NCI-H446 (cell line): ENCODE measurements at places on chromosomes 1 and 21.

GRCh38 chr1:56045062-56045461, 534.3 kb downstream of the PLPP3 start:
- no peak for DNase-seq

DNA sequence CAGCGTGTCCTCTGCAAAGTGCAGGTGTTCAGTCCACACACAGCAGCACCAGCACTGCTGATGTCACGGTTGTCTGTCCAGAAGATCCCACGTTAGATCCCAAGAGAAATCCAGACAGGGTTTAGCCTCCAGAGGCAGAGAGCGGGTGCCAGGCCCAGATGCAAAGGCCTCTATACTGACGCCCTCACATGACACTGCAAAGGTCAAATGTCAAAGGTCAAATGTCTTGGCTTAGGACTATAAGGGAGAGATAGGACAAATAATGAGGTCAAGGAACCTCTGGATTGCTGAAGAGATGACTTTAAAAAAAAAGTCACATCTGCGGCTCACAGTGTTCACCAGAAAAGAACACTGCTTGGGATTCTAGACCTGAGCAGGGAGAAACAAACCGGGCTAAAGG, 101.5 kb downstream of the COLGALT2 start:
- no peak for DNase-seq

- no peak for DNase-seq
Observed at GRCh38 chr1:201359031-201359872, 18.2 kb downstream of the TNNT2 start.

GRCh38 chr1:243791586-243792267, 58.3 kb downstream of the AKT3 start:
- DNase-seq = no peak

DNA sequence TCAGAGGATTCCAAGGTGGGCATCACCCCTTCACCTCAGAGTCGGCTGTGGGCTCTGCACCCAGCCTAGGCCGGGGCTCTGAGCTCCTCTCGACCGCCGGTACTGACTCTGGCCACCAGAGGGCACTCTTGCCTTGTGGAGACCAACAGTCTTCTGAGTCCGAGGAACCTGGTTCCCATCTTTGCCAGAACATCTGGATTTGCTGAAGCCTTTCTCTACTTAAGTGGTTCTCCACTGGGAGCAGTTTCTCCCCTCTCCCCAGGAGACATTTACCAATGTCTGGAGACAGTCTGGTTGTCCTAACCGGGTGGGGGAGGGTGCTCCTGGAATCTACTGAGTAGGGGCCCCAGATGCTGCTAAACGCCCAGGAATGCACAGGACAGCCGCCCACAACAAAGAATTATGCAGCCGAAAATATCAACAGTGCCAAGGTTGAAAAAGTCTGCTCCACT, 9.4 kb downstream of the ETV3L start:
- peak; percentile 45 for DNase-seq

DNA sequence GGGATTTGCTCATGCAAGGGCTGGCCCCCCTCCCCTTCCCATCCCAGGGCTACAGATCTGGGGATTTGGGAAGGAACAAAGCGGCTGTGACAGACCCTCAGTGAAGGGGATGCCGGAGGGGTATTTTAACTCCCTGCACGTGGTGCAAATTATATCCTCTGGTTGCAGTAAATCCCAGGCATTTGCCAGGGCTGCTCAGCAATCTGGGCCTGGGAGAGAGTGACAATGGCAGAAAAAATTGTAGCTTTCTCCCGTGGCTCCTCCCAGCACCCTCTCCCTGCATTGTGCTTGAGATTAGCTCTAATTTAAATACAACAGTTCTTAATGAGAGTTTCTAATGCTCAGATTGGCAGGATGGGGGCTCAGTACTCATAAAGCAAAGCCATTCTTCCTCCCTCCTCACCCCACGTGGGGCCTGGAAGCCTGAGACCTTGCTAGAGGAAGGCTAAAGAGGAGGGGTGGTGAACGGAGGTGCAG, 129.9 kb upstream of the CD34 start:
- no peak for DNase-seq

DNA sequence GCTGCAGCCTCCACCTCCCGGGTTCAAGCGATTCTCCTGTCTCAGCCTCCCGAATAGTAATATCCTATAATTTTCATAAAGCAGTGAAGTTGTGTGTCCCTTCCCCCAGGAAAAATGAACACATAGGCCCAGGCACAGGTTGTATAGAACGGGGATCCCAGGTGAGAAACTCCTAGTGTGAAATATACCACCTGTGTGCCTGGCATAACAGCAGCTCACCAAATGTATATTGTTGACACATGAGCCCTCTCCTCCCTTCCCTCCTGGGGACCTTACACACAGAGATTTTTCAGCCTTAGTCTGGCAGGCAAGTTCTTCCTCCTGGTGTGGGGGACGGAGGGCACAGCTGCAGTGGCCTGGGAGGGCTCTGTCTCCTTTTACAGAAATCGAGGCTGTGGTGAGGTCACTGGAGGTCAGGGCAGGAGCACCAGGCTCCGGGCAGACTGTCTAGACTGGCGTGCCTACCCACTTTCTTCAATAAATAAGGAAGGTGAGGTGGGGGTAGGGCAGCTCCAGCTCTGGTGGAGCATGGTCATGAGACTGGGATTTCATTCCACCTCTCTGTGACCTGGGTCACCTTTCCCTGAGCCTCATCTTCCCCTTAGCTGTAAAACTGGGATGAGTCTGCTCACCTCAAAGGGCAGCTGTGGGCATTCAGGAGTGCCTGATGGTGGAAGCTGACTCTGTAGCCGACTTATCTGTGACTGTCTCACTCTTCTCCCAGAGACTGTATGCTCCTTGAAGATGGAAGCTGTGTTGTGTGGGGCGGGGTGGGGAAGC, 14.3 kb downstream of the RCC1 start:
- no peak for DNase-seq

GRCh38 chr1:6166655-6167390, 13.3 kb downstream of the CHD5 start:
- DNase-seq = no peak

- no peak for DNase-seq
Observed at GRCh38 chr1:159008744-159009188, 941 bp upstream of the IFI16 start.

GRCh38 chr1:54811739-54812655, 10.9 kb upstream of the TTC22 start:
- no peak for DNase-seq

DNA sequence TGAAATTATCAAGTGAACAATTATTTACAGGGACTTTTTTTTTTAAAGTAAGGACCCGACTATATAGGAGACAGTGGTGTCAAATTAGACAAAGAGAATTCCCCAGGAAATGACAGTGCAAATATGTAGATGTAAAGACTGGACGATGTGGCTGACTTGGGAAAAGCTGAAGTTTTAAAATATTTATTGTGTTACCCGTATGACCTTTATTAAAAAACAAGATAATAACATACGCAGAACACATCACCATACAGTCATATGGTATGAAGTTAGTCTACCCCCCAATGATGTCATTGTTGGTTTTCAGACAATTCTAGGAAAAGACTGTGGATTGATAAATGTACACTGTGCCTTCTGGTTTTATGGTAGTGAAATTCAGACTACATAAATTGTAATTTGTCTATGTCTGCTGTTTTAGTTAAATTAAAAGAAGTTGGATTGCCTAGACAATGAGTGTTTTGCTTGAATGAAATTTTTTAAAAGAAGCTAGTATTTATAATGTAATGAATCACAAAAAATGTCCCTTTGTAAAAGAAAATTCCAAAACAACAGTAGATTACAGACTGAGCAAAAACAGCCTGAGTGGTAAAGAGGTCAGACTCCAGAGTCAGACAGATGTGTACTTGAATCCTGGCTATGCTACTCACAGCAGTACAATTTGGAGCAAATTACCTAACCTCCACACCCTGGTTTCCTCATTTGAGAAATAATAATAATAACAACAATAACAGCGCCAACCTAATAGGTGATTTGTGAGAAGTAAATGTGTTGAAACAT, 15.5 kb upstream of the PDC start:
- no peak for DNase-seq

GRCh38 chr1:118841521-118841920, 146.6 kb downstream of the TBX15 start:
- no peak for DNase-seq

DNA sequence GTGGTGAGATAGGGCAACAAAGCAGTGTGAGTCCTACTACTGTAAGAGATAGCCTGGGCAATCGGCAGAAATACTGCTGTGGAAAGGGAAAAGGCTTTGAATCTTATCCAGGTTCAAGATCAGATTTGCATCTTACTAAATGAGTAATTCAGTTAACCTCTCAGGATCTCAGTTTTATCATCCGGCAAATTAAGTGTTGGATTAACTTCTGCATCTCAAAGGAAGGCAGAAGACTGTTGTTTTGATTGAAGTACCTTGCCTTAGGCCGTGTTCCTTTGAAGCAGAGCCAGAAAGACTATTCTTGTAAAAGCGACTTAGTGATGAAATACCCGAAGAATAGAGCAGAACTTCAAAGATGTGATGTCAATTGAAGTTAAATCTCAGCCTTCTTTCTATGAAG, 612.9 kb upstream of the USP24 start:
- no peak for DNase-seq

GRCh38 chr1:170707117-170707516, 43.2 kb downstream of the PRRX1 start:
- DNase-seq = no peak

DNA sequence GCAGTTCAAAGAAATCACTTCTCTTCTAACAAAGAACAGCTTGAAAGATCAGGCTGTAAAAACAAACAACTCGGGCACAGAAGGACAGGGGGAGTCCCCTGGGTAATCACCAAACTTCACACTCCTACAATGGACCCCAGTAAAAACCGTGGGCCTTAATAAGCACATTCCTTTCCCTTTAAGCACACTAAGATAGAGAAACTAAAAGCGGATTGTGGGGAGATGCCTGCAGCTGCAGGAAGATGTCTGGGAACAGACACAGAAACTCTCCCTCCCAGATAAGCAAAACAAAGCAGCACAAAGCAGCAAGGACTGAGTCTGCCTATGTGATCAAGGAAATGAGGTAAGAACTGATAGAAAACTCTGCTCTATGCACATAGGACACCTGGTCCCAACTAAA, 37.6 kb upstream of the CTBS start:
- DNase-seq = no peak

DNA sequence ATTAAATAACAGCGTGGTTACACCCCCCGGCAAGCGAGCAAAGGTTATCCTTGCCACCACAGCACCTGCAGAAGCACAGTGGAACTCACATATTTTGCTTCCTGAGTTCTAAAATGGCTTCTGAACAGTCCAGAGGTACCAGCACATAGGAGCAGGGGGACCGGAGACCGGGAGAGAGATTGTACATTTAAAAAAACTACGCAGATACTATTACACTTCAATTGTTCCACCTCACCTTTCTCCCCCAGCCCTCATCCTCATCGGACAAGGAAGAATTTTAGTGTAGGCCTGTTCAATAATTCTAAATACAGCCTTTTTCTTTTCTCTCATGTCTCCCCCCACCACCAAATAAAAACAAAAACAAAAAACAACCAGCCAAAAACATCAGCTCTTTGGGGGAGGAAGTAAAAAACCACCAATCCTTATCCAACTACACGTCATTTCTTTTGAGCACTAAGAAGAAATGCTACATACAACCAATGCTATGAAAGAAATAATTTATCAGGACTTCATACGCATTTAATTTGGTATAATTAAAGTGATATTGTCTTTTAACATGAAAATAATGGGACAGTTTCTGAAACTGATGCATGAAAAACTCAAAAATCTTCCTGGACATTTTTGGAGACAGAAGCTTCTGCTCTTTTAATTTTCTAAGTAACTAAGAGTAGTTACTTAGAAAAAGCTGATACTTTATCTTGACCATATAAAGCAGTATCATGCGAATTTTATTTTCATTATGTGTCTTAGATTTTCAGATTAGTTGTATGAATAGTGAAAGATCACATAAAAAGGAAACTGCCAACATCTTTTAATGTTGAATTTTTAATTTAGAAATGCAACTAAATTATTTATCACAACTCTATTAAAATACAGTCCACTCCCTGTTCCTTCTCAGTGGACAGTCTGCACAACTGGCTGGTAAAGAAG, 9.1 kb downstream of the CDKN2C start:
- peak; percentile 67 for DNase-seq

DNA sequence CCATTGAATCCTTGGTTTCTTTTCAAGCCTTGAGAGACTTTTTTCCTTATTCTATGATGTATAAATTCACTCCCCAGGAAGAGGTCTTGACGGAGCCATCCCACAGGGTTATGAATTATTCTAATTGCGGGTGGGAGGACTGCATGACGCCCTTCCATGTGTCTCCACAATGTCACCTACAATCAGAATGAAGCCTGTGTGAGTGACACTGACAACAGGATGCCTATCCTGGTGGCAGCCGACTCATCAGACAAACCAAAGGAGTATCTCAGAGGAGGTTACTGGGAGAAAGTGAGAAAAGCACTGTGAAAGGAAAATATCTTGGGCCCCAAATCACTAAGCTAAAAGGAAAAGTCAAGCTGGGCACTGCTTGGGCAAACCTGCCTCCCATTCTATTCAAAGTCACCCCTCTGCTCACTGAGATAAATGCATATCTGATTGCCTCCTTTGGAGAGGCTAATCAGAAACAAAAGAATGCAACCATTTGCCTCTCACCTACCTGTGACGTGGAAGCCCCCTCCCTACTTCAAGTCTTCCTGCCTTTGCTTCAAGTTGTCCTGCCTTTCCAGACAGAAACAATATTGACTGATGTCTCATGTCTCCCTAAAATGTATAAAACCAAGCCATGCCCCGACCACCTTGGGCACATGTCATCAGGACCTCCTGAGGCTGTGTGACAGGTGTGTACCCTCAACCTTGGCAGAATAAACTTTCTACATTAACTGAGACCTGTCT, 98.4 kb downstream of the SMYD2 start:
- DNase-seq = no peak

- DNase-seq = no peak
Observed at GRCh38 chr1:202286622-202287097, 55.1 kb downstream of the UBE2T start.

GRCh38 chr1:143735764-143736461, 235.9 kb downstream of the FAM72C start:
- no peak for DNase-seq

DNA sequence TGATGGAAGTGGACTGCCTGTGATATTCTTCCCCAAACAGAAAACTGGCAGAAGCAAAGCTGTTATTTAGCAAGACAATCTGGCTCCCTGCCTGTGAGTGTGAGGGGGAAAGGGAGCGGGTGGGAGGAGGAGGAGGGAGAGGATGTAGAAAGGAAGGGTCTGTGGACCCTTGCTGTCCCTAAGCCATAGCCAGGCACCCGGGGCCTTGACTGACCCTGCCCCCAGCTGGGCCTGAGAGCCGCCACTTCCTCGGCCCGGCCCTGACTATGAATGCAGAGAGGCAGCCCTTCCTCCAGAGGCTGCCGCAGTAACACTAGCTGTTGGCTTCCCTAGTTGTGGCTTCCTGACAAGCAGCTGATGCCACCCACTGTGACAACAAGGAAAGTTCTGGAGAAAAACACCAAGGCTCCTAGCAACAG, 13.9 kb downstream of the PLA2G2F start:
- no peak for DNase-seq

DNA sequence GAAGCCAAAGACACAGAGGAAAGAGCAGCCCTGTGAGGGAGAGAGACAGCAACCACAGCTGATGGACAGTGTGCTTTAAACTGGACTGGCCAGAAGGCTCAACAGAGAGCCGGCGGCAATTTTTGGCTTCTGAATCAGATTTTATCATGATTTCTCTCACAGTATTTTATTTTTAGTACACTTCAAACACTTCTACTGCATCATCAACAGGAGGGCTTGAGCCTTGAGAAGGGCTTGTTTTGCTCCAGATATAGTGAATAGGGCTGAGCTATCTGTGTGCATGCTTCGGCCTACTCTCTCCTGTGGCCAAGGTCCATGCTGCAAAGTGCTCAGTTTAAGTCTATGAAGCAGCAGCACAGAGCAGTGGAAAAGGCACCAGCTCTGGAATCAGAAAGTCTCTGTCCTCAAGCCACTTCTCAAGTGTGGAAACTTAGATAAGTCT, 33.3 kb downstream of the ADCY10 start:
- DNase-seq = no peak
